ENCODE measurements at places on chromosomes 1 and 21.

DNA sequence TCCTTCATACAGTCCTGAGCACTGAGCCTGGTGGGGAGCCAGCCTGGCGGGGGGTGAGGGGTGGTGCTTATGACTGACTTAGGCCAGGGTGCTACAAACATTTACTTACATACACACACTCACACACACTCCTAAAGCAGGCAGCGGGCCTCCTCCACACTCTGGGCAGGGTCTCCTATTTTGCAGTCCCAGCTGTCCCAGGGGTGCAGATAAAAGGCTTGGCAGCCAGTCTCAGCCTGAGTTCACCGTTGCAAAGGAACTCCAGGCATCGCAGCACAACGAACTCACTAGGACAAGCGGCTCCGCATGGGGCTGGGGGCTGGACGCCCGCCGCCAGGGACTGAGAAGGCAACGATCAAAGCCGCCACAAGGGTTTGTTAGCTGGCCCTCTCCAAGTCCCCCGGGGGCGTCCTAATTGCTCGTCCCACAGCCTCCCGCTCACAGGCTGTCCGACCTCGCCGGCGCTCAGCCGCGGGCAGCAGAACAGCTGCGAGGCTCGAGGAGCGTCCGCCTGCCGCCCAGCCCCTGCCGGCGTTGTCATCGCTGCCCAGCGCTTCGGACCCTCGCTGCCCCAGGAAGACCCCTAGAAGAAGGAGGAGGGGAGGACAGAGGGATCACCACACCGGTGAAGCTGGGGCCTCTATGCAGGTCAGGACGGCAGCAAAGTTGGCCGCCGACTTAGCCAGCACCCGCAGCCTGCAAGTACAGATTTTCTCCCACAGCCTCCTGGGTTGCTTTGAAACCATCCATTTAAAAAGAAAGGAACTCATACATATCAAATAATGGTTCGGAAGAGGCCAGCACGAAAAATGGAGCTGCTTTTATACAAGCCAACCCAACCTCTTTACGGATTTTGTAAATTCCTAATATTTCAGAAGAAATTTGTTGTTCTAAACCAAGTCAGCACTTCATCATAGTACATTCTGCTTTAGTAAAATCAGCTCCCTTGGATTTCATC lies 6.2 kb downstream of the BARHL2 start:
- no peak for DNase-seq

GRCh38 chr21:35981514-35982070 lies 78.7 kb downstream of the SETD4 start:
- DNase-seq, result no peak

- DNase-seq, result no peak
These were observed 20.4 kb upstream of the KIF14 start for GRCh38 chr1:200640963-200641401.

GRCh38 chr1:246139745-246140182 lies 367.3 kb downstream of the SMYD3 start:
- no peak for DNase-seq

GRCh38 chr21:44815852-44816628 lies 1.8 kb downstream of the SUMO3 start:
- no peak for DNase-seq

DNA sequence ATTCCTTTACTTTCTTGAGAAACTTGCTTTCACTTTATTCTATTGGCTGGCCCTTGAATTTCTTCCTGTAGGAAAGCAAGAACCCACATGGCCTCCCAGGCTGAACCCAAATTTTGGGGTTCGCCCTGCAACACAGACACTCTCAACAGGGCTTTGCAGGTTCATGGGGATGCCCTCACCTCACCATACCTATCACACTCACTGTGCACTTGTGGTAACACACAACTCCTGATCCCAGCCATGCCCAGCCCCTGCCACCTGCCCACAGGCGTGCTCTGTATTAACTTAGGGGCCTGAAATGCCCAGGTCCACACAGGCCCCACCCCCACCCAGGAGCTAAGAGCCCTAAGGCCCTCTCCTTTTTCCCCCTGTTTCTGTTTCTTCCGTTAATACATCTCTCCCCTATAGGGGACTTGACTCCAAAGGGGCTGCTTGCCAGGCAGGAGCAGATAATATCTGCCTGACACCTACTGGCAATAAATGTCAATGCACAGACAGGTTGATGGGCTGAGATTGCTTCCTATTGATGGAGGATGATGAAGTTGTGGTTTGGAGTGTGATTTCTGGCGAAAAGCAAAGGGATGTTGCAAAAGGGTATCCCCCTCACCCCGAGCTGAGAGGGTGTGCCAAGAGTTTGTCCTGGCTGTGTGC lies 171.5 kb downstream of the AJAP1 start:
- DNase-seq, result no peak

All from Kasumi-1 (cell line).